ENCODE measurements at places on chromosomes 7 and 10.

DNA sequence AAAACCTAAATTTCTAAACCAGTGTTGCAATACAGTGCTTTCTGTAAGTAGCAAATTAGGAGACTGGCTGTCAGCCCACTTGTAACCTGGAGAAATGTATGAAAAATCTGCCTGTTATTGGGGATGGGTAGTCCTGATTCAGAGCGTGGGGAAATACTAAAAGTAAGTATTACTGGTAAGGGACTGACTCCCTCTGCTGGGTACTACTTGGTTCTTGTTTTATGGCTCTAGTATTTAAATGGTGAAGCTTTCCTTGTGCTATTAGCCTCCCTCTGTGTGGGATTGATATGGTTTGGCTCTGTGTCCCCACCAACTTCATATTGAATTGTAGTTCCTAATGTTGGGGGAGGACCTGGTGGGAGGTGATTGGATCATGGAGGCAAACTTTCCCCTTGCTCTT is 886.1 kb downstream of the SORCS1 start:
- DNase-seq, result peak; percentile 21

DNA sequence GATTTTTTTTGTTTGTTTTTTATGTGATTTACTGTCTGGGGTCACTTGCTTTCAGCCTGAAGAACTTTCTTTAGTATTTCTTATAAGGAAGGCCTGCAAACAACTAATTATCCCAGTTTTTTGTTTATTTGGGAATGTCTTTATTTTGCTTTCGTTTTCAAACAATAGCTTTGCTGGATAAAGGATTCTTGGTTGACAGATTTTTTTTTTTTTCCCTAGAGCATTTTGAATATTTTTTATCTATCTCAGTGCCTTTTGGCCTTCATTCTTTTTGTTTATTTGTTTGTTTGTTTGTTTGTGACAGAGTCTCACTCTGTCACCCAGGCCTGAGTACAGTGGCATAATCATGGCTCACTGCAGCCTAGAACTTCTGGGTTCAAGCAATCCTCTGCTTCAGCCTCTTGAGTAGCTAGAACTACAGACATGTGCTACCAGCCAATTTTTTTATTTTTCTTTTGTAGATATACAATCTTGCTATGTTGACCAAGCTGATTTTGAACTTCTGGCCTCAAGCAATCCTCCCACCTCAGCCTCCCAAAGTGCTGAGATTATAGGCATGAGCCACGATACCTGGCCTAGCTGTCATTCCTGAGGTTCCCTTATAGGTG is 46.3 kb upstream of the FZD9 start:
- DNase-seq, result no peak

- DNase-seq, result no peak
Measured at GRCh38 chr7:106187613-106188350, 75.7 kb upstream of the SYPL1 start.

- DNase-seq, result no peak
Measured at GRCh38 chr10:100899171-100899570, 13.6 kb upstream of the SLF2 start.

GRCh38 chr7:26989897-26990670 is 105.7 kb downstream of the HOXA1 start:
- DNase-seq, result peak; percentile 4

DNA sequence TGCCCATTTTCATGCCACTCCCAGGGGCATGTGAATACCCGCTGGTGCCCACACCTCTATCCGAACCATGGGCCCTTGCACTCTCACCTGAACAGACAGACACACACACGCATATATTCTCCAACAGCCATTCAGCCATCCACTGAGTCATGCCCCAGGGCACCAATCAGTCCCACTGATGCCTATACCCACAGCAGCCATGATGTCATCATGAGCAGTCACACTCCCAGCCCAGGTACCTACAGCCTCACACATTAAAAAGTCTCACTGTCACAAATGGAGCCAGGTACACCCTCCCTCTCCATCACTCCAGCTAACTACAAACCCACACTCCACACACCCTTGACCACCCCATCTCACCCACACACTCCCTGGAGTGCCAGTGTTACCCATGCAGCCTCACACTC is 12.2 kb downstream of the VSIR start:
- DNase-seq, result peak; percentile 33
